ENCODE measurements at places on chromosomes 6 and 20. TPM values are rescaled to one million over a fixed set of nuclear protein-coding genes. Genes with fewer than 3 reads are reported as not detected.

The ACSS1 gene
- 4.5 TPM for total RNA-seq

The NSFL1C gene
- total RNA-seq: 36.2 TPM

The ZNF831 gene
- total RNA-seq: not detected

The CTCFL gene
- total RNA-seq: not detected

The ABHD16B gene
- not detected for total RNA-seq

The GCNT2 gene
- 2.6 TPM for total RNA-seq

The AIF1 gene
- total RNA-seq: not detected

The AHI1 gene
- total RNA-seq: 47.8 TPM

The ANKEF1 gene
- total RNA-seq: 1.9 TPM

The SLC12A5 gene
- total RNA-seq: under 0.01 TPM

The TFAP2C gene
- total RNA-seq: under 0.01 TPM

The KIZ gene
- 44.3 TPM for total RNA-seq

The BFSP1 gene
- 1.3 TPM for total RNA-seq

The SYNJ2 gene
- 74.0 TPM for total RNA-seq

The BCAS1 gene
- not detected for total RNA-seq

The HUS1B gene
- 1.0 TPM for total RNA-seq

The C20orf141 gene
- total RNA-seq: not detected

The PBOV1 gene
- not detected for total RNA-seq

The PPP1R3D gene
- total RNA-seq: 7.7 TPM

The CD93 gene
- 0.54 TPM for total RNA-seq

The PREP gene
- 27.6 TPM for total RNA-seq

The PSORS1C1 gene
- total RNA-seq: 3.1 TPM

The PPP1R3G gene
- total RNA-seq: 2.1 TPM

The RSPH3 gene
- total RNA-seq: 11.5 TPM

The AGER gene
- total RNA-seq: 0.78 TPM

The BLCAP gene
- 30.2 TPM for total RNA-seq

The ARMH2 gene
- not detected for total RNA-seq

The WFDC10B gene
- total RNA-seq: not detected

The PTCRA gene
- total RNA-seq: not detected

The PDYN gene
- not detected for total RNA-seq

The JARID2 gene
- 6.8 TPM for total RNA-seq

The TAF4 gene
- total RNA-seq: 6.0 TPM

The TCFL5 gene
- 17.9 TPM for total RNA-seq

The LPA gene
- total RNA-seq: not detected

The PGM3 gene
- 99.4 TPM for total RNA-seq

Measured in articular chondrocyte of knee joint (primary cell).